Amygdala (tissue), 56 donors: ENCODE measurements at places on chromosomes 12 and 14.
A peak's percentile ranks its signal among the peaks of the same experiment; 100 is the strongest.

DNA sequence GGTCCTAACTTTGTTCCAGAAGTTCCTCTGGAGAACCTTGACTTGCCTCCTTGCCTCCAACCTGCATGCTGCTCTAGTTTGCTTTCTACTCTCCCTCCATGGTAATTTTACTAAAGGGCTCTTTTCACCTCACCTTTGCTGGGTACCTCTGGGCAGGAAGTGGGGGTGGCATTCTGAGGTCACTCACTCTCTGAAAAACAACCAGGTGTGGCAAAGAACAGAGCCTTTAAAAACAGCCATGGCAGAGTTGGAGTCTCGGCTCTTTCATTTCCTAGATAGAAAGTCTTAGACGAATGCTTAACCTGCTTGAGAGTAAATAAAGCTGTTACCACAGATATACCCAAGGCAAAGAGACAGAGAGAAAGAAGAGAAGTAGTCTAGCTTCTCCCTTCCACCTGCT, 827.9 kb downstream of the BCL11B start:
- DNase-seq = no peak

DNA sequence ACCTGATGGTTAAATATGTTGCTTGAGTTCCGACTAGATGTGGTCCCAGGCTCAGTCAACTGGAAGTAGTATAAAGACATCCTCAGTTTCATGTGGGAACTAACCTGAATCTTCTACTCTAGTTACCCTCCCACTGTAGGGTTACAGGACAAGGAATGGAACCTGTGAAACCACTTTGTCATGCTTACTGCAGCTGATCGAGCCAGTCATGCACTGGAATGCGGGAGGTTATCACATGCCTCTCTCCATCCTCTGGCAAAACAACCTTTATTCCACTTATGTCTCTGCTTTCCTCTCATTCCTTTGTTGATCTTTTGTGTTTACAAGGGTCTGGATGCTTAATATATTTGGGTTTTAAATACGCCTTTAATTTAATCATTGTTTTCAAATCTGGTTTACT, 111.9 kb upstream of the DDHD1 start:
- no peak for DNase-seq

- no peak for DNase-seq
These were observed 26.5 kb upstream of the TAMALIN start for GRCh38 chr12:51980051-51980808.

GRCh38 chr14:22485178-22485577, 103.8 kb downstream of the DAD1 start:
- DNase-seq = no peak

DNA sequence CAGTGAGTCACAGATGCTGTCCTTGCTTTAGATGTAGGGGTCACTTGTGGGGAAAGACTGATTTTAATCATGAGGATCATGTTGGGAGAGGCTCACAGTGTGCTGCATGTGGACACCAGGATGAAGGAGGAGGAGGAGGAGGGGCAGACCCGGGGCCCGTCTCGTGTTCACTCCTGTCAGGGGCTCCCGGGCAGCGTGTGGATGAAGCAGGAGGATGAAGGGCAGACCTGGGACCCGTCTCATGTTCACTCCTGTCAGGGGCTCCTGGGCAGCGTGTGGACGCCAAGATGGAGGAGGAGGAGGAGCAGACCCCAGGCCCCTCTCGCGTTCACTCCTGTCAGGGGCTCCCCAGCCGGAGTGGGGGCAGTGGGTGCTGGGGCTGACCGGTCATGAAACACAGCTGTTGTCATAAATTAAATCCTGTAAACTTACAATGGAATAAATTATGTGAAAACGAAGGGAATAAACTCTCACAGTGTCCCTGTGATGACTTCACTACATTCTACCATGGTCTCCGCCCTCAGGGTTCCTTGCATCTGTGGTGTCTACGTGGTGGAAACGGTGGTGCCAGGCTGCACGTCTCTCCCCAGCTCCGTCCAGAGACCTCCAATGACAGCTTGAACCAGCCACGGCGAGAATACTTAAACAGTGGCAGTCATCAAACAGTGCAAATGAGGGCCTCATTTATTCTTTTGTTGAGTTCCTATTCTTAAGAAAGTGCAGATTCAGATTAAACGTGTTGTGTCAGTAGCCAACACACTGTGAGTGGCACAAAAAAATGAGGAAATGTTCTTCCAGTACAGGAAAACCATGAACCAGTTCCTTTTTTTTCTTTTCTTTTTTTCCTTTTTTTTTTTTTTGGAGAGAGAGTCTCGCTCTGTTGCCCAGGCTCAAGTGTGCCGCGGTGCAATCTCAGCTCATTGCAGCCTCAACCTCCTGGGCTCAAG, 37.7 kb upstream of the SFSWAP start:
- DNase-seq = no peak

DNA sequence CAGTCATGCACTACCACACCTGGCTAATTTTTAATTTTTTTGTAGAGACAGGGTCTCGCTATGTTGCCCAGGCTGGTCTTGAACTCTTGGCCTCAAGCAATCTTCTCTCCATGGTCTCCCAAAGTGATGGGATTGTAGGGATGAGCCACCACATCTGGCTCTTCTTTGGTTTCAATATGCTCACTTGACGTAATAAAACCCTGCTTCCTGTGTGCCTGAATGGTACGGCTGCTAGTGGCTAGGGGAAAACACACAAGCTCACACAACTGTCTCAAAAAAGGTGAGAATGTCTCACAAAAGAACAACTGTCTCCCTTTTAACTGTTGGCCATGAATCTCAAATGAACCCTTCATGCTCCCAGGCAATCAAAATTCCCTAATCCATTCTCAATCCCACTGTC, 15.0 kb downstream of the C1S start:
- DNase-seq = no peak

DNA sequence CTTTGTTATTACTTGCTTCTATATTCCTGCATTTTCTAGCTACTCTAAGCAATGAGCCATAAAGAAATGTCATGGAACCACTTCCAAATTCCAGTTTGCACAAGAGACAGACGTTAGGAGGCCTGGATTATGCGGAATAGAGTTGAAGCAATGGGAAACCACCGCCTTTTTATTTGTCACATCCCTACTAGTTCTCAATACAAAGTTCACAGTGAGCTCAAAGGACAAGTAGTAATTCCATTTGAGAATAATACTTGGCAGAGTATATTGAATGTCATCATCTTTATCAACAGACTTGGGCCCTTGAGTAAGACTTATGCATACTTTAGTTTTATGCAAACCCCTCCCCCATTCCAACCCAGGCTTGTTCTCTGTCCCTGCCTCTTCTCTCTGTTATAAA, 3.7 kb upstream of the SLC15A5 start:
- no peak for DNase-seq

GRCh38 chr14:105450864-105451720, 23.5 kb upstream of the CRIP2 start:
- no peak for DNase-seq

GRCh38 chr14:100780246-100780645, 45.7 kb upstream of the MEG3 start:
- no peak for DNase-seq

DNA sequence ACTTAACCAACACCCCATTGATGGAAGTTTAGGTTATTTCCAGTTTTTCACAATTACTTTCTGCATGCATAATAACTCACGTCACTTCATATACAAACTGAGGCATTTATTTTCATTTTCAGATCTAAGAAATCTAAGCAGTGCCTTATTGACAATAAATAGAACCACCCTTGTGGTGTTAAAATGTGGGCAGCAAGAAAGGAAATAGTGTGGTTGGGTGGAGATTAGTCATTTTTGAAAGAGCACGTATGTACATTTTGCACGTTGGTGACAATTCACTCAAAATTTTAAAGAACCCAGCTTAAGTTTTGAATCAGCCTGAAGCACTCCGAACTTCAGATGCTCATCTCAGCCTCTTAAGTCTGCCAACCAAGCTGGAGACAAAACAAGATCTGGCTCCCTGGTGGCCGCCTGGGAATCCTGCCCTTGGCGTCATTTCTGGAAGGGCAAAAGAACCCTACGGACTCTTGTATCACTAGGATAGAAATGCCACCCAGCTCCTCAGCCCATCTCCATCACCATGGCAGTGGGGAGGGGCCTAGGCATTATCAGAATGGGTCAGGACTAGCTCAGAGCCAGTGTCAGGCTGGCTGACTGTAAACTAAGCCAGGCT, 89.5 kb upstream of the BCL2L14 start:
- no peak for DNase-seq

GRCh38 chr14:103296007-103296406, 38.0 kb upstream of the EIF5 start:
- DNase-seq = no peak

DNA sequence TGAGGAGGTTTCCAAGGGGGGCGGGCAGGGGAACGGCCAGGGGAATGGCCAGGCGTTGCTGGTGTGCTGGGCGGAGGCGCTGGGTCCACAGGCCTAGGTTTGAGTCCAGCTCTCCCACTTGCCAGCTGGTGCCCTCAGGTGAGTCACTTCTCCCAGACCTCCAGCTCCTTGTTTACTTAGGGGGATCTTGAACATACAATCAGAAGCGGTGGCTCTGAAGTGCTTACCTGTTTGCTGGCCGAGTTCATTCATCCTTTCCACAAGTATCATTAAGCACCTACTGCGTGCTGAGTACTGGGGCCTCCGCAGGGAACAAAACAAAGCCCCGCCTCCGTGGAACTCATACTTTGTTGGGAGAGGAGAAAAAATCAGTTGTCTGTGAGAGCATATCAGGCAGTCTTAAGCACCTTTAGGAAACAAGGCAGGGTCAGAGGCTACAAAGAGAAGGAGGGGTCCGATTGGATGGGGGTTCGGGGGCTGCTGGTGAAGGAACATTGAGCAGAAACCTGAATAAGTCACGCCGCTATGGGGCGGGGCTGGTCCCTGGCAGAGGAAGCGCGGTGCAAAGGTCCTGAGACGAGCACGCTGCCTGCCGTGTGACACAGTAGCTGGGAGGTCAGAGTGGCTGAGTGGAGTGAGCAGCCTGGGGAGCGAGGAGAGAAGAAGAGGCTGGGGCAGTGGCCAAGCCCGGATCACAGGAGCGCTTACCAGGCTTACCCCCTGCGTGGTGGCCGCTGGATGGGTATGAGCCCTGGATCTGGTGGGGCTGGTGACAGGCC, 15.1 kb downstream of the MVK start:
- DNase-seq = no peak

GRCh38 chr12:53287741-53288216, 7.6 kb upstream of the PFDN5 start:
- peak; percentile 12 for DNase-seq

DNA sequence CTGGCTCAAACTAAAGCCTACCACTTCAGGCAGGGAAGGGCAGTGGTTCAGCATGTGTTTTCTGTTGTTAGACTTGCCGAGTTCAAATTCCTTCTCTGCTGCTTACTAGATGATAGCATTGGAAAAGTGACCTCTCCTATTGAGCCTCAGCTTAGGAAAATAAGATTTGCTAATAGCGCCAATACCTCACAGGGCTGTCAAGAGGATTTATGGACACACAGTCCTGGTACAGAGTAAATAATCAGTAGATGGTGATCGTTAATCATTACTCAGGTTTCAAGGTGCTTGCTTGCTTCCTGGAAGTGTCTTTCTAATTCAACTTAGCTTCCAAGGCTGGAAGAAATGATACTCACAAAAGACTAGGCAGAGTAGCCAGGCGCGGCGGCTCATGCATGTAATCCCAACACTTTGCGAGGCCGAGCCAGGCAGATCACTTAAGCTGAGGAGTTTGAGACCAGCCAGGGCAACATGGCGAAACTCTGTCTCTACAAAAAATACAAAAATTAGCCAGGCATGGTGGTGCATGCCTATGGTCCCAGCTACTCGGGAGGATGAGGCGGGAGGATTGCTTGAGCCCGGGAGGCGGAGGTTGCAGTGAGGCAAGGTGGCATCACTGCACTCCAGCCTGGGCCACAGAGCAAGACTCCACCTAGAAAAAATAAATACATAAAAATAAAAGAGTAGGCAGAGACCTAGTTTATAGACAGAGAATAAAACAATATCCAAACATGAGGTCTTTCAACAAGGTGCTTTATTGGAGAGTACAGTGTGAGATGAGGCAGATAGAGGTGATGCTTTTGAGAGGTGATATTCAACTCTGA, 6.0 kb downstream of the PLA2G1B start:
- DNase-seq = no peak

- no peak for DNase-seq
These were observed 113.8 kb upstream of the FOXG1 start for GRCh38 chr14:28652782-28653181.

DNA sequence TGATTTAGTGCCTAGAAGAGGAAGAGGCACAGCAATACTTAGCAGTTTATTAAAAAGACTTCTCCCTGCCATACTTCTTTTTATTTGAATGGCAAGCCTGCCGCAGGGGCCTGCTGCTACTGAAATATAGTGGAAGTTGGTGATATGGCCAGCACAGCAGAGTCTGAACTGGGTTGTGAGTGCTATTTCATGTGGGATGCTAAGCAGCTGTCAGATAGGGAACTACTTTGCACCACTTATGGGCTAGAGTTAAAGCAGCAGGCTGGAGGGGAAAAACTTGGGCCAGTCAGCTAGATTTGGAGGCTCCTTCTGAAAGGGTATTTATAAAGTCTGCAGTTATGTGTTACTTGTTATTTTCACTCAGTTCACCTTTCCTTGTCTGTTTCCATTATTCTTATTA, 299.0 kb upstream of the E2F7 start:
- DNase-seq = no peak

DNA sequence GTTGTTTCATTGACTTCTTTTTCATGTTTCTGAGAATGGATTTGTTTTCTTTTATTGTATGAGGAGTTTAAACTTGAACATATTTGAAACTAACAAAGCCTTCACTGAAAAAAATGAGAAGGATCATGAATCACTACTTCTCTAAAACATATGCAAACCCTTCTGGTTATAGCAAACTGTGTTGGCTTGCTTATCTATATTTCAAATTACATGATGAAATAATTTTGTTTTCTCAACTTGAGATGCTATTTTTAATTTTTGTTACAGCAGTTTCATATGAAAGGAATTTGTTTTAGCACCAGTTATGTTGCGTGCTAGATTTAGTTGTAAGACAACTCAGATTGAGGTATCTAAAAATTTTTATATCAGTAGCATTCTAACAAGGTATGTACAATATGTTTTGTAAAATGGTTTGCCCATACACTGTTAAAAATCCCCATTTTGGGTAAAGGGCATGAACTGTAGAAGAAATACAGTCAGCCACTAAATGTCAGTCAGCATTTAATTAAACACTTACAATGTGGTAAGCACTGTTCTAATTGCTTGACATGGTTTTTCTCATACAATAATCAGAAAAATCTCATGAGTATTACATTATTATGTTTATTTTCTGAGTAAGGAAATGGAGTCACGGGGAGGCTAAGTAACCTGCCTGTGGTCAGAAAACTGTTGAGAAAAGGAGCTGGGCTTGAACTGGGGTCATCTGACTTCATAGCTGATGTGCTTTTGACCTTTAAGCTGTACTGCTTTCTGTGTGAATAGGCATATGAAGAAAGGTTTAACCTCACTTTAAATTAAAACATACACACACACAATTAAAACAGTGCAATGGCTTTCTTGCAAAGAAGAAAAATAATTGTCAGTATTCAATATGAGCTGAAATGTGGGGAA, 105.7 kb downstream of the PLEKHA5 start:
- DNase-seq = no peak
